CD4-positive, alpha-beta T cell treated with Interleukin-1 beta for 1 hour (primary cell): ENCODE measurements at places on chromosomes 12 and 14.

- DNase-seq: no peak
Observed at GRCh38 chr14:105252552-105253328, 4.4 kb downstream of the BTBD6 start.

GRCh38 chr14:30872602-30873001, 1.8 kb upstream of the COCH start:
- no peak for DNase-seq

DNA sequence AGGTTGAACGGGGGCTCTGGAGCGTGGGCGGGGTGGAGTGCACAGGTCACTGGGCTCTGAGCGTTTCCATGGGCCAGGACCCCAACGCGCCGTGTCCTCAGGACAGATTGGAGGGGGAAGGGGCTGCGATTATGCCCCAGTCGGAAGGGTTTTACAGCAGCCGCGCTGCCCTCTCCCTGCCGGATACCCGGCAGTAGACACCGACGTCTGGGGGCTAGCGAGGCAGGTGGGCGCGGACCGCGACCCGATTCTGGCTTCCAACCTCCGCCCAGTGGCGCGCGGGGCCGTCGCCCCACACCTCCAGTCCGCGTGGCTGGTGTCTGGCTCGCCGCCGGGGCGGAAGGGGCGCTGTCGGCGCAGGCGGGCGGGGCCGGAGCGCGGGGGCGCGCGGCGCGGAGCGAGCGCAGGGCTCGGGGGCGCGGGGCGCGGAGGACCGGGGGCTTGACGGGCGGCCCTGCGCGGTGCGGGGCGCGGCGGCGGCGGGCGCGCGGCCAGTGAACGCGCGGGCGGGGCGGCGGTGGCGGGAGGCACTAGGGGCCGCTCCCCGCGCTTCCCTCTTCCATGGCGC, 2.4 kb upstream of the KIF26A start:
- no peak for DNase-seq

DNA sequence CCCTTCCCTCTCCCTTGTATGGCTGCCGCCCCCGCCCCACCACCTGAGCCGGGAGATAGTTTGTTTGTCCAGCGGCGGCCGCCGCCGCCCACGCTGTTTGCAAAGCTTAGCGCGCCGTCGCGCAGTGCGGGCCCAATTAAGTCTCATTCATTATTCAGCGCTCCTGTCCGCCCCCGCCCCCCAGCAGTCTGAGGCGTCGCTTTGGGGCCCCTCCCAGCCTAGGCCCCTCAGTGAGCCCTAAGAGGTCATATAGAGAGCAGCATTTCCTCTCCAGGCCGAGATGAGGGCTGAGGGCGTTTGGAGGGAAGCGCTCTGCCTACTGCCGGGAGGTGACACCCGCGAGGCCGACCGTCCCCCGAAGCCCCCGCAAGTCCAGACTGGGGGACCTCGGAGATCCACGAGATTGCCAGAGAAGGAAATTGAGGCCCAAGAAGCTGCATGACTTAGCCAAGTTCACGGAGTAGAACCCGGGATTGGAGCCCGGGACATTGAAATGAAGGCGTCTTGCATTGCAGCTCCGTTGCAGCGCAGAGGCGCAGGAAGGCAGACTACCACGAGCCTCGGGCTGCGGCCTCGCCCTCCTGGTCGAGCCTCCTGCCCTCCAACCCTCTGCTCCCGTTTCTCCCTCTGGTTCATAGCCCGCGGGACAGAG, at the start of gene DNAJC22:
Gene DNAJC22 (plus strand): TSS at position 230 of the 652 bp plus-strand sequence. CDS start 1,985 bp downstream, outside the sequence.
- DNase-seq: peak; percentile 26

DNA sequence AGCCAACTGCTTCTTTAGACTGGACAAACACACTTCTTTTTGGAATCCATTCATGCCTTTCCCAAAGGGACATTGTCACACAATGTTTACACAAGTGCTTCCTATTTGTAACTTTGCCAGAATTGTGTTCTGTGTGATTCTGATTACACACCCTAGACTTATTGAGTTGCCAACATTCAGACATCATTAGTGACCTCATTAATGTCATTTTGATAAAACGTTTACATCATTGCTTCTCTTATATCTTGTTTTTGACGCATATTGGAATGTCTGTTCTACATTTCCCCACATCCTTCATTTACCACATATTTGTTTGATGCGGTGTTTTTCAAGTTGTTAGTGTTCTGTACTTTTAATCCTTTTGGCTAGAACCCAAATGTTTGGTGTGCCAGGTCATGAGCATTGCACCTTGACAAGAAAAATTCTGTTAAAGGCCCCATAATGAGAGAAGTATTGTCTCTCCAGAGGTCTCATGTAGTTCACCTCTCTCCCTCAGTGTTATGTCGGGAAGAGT, 305.5 kb downstream of the AEBP2 start:
- no peak for DNase-seq

DNA sequence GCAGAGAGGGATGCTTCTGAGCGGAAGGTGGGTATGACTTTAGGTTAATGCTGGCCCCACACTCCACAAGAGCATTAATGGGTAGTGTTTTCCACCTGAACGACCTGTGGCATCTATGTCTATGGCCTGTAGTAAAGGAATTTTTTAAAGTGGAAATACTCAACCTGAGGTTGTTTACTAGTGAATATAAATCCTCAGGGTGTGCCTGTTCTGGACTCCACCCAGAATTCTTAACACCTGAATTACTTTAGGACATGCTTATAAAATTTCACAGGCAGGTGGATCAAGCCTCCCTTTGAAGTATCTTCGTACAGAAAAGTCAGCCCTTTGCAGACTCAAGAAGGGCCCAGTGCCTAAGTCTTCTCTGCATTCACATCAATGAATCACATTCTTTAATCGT, 196.1 kb downstream of the ESR2 start:
- no peak for DNase-seq

DNA sequence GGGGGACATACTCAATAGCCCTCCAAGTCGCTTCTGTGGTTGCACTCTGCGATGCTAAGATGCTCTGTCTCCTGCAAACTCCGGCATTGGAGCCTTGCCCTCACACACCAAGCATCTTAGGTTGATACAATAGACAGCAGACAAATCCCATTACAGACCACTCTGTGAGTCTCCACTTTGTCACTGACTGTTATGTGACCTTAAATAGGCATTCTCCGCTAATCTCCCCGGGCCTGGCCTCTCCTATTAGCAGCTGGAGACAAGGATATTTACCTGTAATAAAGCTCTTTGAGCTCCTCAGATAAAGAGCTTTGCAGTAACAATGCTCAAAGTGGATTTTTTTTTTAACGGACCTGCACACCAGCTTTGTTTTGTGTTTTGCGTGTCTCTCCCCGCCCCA, 479.7 kb upstream of the TBX3 start:
- no peak for DNase-seq

DNA sequence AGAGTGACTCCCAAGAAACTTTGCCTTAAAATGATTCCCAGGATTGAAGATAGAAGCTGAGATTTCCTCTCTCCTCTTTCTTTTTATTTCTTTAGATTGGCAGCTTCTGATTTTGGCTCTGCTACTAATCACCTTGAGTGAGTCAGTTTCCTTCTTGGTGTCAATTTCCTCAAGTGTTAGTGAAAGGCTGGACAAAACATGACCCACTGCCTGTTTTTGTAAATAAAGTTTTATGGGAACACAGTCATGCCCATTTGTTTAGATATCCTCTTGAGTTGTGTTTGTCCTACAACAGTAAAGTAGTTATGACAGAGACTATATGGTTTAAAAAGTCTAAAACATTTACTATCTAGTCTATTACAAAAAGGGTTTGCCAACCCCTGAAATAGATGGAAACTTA, 227.2 kb upstream of the TBX3 start:
- no peak for DNase-seq

DNA sequence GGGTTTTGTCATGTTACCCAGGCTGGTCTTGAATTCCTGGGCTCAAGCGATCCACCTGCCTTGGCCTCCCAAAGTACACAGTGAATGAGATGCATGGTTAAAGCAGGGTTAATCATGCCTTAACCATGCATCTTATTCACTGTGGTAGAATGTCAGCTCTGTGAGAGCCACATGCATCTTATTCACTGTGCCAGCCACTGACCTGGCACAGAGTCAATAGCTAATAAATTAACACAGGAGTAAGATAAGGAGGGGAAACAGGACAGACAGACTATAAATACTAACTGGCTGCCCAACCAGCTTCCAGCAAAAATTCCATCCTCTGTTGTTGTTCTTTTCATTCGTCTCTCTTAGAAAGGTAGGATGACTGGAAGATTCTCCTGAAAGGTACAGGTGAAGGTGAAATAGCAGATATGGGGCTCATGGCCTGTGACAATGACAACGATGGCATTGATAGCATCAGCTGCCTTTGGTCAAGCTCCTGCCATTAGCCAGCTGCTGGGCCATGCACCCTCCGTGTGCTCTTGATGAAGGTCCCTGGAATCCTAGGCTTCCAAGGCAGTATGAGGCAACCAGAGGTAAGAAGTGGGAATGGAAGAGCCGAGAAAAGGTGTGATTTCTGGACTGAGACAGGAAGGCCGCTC, 76.6 kb downstream of the ZNF664 start:
- no peak for DNase-seq

- DNase-seq: no peak
Observed at GRCh38 chr14:67773844-67774377, 42.5 kb downstream of the ZFYVE26 start.

DNA sequence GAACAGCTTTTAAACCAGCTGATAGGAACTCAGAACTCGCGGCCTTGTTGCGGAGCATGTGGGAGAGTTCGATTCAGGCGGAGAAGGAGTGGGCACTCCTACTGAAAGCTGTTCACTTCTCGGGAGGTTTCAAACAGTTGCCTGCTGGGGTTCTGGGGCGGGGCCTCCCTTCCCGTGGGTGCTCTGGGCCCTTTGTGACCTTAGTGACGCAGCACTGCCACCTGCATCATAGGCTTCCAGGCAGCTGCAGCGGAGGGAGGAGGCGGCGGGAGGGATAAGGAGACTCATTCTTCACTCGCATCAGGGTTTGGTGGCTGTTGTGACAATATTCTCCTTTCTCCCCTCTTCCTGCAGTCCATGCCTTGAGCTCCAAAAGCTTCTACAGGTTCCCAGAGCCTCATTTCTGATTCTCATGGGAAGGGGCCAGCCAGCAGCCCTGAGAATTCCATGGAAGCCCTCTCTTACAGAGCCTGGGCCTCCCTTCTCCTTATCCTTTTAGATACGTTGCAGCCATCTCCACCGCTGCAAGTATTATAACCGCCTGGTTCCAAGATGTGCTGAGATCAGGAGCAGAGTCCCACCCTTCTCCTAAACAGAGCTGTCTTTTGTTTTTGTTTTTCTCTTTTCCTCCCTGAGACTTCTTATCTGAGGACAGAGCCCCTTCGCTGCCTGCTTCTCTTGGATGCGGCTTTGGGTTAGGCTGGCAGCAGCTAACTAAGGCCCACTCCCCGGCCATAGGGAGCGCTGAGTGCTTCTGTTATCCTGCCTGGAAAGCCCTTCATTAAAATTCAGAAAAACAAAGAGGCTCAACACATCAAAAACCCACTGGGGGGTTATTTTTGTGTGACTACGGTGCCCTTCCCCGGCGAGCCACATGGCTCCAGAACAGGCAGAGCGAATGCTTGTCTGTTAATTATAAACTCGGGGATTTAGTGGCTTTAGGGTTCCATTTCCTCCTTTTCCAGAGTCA, 67.6 kb upstream of the GPATCH2L start:
- no peak for DNase-seq

- no peak for DNase-seq
Observed at GRCh38 chr12:81450920-81451739, 308.0 kb downstream of the PPFIA2 start.

DNA sequence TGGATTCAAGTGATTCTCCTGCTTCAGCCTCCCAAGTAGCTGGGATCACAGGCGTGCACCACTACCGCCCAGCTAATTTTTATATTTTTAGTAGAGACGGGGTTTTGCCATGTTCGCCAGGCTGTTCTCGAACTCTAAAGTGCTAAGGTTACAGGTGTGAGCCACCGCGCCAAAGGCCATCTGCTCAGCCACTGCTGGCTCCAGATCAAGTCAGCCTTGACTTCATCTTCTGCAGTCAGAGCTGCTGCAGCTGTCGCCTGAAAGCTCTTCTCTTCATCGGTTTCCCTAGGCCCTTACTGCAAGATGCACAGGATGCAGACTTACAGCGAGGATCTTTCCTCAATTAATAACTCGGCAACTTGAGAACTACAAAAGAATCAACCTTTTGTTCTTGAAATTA, 66.8 kb downstream of the CLIP1 start:
- DNase-seq: no peak

GRCh38 chr14:34355584-34356263, 106.3 kb downstream of the SPTSSA start:
- DNase-seq: no peak

DNA sequence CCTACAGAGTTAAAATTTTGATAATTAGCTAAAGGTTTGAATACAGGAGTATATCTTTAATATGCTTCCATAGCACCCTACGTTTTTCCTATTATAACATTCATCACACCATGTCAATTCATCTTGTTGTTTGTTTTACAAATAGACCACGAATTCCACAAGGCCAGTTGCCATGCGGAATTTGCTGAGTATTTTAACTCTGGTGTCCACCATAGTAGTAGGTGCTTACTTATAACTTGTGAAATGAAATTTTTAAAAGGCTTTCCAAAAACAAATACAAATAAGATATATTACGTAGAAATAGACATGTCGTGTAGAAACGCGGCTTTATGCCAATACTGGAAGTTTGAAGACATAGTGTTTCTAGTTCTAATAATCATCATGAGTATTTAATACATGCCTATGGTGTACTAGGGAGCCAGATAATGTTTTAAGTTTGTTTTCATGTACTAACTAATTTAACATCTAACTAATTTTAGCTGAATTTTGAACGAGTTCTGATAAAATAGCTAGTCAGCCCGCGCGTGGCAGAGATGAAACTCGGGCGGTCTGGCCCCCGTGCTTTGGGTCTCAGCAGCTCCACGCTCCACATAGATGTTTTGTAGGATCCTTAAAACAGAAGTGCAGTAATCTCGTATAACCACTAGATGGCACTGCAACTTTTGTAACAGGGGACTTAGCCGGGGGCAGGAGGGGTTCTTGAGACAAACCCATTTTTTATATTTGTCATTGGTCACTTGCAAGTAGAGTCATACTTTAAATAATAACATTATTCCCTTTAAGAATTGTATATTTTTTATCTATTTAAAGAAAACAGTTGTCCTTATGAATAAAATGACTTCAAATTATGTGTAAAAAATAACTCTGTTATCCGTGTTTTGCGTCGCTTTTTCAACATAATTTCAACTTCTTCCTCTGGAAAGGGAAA, 10.2 kb downstream of the CD69 start:
- DNase-seq: peak; percentile 89
